Midbrain (tissue), 1 donor: ENCODE measurements at places on chromosomes 11 and 22.

DNA sequence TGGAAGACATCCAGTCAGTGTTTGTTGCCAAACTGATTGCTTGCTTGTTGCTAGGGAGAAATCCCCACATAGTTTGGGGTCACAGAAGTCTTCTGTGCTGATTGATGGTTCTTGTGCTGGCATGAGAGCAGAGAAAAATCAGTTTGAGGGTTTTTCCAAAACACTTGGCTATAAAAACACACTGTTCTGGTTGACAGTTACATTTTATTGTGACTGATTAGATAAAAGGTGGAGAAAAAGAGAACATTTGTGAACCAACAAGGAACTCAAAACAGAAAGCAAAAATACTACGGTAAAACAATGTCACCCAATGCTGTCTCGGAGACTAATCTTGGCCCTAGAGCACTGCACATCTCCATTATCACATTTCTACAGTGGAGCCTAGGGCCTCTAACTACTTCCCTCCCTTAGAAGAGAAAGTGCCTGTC, 14.4 kb upstream of the EIF4G2 start:
- no peak for DNase-seq

GRCh38 chr11:76846441-76846840, 14.3 kb upstream of the ACER3 start:
- no peak for DNase-seq

DNA sequence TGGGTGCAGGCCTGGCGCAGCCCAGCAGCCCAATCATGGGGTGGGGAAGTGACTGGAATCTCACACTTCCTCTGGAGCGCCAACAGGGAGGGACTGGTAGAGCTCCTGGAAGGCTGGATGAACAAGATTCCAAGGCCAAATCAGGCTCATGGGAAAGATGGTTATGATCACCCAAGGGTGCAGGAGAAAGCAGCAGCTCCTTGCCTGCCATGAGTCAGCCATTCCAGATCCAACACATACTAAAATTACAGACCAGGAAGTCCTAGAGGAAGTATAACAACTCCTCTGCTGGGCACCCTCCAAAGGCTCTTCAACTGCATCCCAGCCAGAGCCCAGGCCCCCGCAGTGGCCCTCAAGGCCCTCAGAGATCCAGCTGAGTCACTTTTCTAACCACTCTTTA, 427.3 kb downstream of the TENM4 start:
- DNase-seq: no peak

DNA sequence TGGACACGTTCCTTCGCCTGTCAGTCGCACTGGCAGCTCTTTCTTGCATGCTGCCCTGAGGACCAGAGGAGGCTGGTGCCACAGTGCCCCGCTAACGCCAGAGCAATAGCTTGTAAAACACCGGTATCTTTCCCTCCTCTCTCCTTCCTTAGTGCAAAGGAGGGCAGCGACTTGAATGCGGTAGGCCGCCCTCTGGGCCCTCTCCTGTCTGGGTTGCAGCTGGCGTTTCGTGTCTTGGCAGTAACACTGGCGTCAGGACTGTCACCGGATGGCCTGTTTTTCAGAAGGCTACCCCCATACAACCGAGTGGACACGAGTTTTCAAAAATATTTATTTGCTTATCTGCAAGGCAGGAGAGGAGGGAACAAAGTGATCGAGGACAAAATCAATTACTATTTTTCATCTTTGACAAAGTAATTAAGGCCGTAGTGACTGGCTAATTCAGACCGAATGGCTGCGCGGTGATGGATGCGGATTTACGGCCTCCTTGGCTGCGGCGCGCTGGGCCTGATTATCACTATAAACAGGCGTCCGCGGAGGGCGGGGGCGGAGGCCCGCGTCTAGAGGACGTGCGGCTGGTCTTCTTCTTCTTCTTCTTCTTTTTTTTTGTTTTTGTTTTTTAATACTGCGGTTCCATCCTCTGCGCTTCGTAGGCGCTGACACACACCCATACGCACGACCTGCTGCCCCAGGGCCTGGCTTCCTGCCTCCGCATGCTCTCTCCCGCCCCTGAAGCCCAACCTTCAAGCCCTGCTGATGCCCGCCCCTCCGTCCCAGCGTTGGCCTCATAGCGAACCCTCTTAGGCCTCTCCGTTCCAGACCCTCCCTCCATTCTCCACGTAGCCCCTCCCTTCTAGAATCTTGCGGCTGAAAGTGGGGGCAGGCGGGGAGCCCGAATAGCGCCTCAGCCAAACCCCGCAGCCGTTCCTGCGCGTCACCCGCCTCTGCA, 2.9 kb upstream of the SLC6A5 start:
- DNase-seq: no peak

DNA sequence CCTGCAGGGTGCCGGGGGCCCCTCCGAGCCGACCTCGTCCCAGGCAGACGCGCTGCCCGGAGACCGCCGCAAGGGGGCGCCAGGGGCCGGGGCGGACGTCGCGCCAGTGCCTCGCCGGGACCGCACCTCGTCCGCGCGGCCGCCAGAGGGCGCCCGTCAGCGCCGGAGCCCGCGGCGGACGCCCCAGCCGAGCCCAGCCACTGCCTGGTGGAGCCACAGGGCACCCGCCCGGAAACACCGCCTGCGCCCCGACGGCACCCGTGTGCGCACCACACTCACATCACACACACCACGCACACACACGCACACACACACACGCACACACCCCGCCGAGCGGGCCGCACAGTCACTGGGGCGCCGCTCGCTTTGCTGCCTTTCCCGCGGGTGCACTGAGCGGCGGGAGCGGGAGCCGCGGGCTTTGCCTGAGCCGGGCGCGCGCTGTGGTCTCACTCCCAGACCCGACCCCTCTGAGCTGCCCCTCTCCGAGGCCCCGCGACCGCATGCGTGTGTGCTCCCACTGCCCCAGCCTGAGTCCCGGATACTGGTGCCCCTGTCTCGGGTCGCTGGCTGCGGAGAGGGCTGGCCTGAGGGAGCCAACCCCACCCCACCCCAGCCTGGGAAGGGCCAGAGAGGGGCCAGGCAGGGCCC, 449.3 kb downstream of the OPCML start:
- DNase-seq: peak; percentile 75

DNA sequence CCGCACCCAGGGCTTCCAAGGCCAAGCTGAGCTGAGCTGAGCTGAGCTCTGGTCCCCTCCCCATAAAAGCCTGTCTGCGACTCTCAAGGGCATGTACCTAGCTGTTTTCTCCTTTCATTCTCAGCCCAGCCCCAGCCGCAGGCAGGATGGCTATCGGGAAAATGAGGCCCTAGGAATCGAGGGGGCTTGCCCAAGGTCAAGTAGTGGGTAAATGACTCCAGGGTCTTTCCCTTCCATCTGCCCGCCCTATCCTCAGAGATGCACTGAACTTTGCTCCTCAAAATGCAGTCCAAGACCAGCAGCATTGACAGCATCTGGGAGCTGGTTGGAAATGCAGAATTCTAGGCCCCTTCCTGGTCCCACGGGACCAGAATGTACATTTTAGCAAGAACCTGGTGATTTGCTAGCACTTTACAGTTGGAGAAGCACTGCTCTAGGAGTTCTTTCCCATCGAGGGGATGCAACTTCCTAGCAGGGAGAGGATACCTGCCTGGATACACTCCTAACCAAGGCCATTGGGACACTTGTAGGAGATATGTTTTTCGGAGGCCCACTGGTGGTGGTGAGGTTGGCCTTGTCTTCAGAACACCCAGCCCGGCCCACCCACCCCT, 43.2 kb upstream of the ACCSL start:
- no peak for DNase-seq

DNA sequence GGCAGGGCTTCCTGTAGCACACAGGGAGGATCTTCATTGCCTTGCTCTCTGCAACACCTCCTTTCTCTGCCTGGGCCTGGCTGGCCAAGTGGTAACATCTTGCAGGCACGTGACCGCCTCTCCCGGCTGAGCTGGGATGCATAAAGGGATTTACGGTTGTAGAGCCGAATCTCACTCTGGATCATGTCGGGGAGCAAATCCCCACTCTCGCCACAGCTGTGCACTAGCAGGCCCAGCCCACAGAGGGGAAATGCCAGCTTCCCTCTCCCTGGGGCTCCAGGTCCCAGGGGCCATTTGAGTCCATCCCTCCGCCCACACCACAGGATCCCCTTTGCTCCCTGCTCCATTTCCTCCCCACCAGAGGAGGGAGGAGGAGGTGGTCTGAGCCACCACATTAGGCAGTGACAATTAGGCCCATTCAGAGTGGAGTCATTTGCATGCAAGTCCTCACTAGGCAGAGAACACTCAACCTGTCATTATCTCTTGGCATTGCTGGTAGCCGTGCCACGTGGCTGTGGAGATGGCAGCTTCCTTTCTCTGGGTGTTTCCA, 196.7 kb downstream of the DSCAML1 start:
- DNase-seq: peak; percentile 88

DNA sequence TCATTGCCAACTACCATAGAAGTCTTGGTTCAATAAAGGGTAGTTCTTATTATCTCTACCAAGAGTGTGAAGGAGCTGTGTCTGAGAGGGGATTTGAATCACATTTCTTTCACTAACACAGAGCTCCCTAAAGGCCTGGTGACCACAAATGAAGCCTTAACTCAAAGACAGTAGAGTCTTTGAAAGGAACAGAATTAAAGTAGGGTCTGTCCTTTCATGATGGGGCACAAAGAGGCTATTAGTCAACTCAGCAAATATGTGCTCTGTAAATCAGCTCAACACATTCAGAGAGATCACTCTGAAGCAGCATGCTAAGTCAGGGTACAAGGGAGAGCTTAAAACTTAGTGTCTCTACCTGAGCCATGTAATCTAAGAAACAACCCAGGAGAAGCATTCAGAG, 212.4 kb upstream of the SYN3 start:
- DNase-seq: no peak

- no peak for DNase-seq
These were observed 684.9 kb upstream of the CCDC90B start for GRCh38 chr11:83971063-83971462.

DNA sequence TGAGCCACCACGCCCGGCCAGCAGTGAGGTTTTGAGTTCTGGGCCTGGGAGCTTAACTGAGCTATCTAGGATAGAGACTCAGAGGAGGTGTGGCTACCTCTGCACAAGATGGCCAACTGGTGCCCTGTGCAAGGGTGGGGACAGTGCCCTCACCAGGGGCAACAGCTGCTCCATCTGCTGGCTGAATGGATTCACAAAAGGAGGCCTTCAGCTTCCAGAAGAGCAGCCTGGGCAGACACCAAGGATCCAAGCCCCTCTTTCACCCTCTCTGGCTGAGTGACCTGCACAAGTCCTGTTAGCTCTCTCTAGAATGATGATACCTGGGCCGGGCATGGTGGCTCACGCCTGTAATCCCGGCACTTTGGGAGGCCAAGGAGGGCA, 33.5 kb upstream of the BAIAP2L2 start:
- DNase-seq: no peak

- no peak for DNase-seq
These were observed 25.6 kb upstream of the NRIP3 start for GRCh38 chr11:9029422-9029821.
